ENCODE measurements at places on chromosomes 3 and 15.
A peak's percentile ranks its signal among the peaks of the same experiment; 100 is the strongest.

GRCh38 chr3:13782501-13782900 is 97.4 kb downstream of the WNT7A start:
- DNase-seq = no peak

DNA sequence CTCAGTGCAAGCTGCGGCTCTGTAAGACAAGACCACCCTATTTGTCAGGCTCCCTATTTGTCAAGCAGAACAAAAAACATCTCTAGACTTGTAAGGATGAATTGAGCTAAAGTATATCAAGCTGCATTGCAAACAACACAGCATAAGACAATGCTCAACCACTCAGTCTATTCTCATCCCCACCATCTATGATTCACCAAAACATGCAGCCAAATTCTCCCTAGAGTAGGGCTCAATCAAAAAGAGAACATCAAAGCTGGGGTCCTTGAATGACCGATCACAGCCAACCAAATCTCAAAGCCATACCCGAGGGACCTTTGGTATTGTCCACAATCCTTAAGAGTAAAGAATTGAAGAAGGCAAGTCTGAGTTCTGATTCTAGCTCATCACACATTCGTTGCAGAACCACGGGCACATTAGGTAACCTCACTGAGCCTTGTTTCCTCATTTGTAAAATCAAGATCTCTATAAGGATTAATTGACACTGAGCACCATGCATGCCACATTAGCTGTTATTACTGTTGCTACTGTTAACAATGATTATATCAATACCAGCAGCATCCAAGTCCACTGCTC is 31.2 kb downstream of the RFTN1 start:
- no peak for DNase-seq

DNA sequence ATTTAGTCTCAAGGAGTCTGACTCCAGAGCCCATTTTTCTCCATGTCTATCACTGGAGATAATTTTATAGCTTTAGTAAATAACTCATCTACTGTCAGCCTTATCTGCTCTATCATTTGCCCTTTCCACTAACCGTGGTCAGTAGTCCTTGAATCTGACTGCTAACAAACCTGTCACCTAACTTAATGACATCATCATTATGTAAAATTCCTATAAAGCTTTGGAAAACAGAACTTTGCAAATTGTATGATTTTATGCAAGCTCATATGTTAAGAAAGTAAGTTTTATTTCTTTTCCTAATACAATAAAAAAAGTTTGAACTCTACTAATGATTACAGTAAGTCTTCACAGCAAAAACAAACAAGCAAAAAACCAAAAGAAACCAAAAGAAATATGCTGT is 293.9 kb downstream of the CADM2 start:
- DNase-seq = no peak

GRCh38 chr3:170593634-170594033 is 7.8 kb upstream of the SLC7A14 start:
- DNase-seq = no peak

DNA sequence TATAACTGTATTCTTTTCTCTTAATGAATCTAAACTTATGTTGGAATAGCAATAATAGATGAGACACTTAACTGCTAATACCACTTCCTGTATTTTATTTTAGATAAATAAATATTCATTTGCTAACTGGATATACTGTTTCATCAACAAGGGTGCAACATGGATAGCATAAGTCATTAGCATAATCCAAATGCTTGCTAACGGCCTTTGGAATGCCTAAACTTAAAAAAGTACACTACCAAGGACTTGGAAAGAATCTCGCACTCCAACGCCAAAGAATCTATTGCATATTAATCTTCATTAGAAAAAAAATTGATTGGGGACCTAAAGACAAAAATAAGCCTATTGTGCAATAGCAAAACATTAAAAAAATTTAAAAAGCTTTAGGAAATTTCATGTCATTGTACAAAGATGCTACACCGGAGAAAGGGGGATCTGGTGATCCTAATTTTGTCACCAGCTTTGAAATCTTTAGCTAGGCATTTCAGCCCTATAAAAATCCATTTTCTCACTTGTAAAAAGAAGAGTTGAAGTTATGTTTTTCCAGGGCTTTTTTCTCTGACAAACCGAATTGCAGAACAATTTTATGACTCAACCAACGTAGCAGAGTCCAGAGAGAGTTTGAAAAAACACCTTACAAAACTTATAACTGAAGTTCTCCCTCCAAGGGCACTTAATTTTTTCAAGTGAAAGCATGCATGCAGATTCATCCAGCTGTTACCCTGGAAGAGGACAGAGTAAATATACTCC is 4.1 kb downstream of the VGLL3 start:
- DNase-seq = no peak

DNA sequence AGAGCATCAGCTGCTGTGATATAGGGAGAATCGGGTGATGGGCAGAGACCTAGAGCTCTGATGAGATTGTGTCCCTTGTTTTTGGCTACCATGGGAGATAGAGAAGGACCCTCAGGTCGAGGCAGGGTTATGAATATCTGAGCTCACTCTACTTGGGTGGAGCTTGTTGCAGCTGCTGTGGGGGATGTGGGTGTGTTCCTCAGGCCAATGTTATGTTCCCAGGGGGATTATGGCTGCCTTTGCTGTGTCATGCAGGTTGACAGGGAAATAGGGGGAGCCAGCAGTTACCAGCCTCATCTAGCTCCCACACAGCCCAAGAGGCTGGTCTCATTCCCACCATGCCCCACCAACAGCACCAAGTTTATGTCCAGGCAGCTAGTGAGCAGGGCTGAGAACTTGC is 131.5 kb downstream of the TRIM42 start:
- DNase-seq = no peak

DNA sequence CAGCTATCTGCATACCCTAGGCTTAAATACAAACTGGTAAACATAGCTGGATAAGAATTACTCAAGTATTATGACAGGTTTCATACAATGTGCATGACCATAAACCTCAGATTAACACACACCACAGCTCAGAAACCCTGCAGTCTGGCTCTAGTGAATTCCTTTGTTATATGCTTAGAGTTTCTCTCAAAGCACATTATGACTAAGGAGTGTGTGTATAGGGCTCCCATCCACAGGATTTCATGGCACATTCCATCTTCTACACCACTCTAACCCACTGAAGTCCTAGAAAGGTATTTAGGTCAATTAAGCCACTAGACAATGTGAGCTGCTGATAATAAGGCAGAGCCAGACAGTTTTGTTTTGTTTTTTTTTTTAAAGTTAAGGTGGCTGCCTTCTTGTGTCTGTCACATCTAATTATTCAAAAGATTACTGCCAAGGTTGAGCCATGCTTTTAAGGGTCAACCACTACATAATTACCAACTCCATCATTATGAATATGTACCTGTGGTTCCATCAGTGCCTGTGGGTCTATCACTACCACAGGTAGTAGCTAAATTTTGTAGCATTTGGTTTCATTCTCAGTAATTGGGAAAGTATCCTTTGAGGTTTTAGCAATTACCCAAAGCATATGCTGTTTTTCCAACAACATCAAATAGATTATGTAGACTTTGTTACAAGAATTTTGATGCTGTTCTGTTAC is 107.0 kb downstream of the ALCAM start:
- peak; percentile 92 for DNase-seq

Measured in GM04503 (cell line).